ENCODE measurements at places on chromosomes 3 and 15.

DNA sequence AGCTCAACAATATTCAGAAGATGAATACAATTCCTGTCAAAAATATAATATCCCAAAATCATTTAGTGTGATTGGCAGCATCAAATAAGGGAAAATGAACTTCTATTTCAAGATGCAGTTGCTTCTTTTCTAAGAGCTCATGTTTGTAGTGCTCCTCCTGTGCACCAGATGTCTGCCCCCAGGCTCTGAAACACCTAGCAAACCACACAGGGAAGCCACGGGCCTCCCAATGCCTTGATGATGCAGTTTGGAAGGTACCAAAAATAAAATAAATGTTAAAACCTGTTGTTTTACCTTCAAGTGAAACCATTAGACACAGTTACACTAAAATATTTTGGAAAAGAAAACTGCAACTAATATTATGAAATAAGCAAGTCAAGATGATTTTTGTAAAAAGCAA, 22.2 kb downstream of the CFAP20DC start:
- no peak for DNase-seq

- peak; percentile 37 for DNase-seq
Observed at GRCh38 chr3:25663347-25663868, 1.3 kb downstream of the TOP2B start.

DNA sequence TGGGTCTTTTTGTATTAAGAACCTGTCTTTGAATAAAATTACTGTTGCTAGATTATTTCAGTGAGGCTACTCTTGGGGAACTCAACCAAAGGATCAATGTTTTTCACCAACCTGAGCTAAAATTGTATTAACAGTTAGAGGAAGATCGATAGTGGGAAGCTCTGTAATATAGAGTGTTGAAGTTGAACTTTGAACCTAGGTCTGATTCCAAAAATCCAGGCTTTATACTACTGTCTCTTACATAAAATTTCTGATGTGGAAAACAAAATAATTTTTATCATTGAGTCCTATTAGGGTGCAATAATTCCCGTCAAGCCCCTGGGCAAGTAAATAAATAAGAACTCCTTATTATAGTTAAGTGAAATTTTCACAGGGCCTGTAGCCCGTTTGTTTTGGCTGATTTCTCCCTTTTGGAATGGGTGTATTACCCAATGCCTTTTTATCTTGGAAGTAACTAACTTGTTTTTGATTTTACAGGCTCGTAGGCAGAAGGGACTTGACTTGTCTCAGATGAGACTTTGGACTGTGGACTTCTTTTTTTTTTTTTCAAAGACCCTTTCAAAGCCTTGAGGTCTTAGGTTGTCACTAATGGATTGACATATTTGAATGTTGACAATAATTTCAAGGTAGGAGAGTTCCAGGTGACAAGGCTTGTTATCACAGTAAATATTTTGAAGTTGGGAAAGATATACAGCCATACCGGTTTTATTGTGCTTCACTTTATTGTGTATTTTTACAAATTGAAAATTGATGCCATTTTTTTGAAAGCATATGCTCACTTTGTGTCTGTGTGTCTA, 276.1 kb downstream of the NFKBIZ start:
- DNase-seq, result no peak

GRCh38 chr3:107993771-107994170, 97.1 kb downstream of the CD47 start:
- DNase-seq, result no peak

- no peak for DNase-seq
Observed at GRCh38 chr3:112779558-112780480, 66.8 kb downstream of the CD200R1L start.

- no peak for DNase-seq
Observed at GRCh38 chr15:67188551-67189218, 65.8 kb downstream of the AAGAB start.

- DNase-seq, result no peak
Observed at GRCh38 chr3:154218728-154219127, 97.5 kb downstream of the ARHGEF26 start.

DNA sequence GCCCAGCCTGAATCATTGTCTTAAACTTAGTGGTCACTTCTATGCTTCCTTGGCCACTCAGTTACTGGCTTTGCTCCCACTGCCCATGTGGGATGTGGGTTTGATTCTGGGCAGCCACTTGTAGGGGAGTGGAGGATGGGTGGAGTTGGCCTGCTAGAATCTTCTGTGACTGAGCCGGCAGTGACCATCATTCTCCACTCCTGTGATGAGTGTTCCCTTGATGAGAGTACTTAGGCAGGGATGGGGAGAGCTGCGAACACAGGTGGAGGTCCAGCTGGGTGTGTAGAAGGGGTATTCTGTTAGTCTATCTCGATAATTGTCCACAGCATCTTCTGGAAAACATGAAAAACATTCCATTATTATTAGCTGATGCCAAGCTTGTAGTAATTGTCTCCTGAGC, 8.0 kb downstream of the TM6SF1 start:
- DNase-seq, result no peak

GRCh38 chr15:28096670-28097431, 2.3 kb downstream of the OCA2 start:
- DNase-seq, result no peak

DNA sequence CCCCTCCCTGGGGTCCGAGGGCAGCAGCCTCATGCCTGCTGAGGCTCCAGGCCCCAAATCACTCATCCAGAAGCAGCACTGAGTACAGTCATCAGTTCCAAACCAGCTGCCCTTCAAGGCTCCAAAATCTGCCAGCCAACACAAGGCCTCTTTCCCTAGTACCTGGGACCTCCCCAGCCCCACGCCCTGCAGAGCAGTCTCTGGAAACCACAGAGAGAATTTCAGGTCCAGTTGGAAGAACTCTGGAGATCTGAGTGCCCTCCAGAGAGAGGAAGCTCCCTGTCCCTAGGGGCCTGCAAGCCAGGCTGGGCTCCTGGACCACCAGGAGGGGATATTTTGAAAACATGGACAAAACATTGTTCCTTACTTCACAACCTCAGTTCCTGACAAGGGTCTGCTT, 26.2 kb downstream of the TKT start:
- DNase-seq, result no peak

- DNase-seq, result no peak
Observed at GRCh38 chr15:25838871-25839195, 24.3 kb downstream of the ATP10A start.

DNA sequence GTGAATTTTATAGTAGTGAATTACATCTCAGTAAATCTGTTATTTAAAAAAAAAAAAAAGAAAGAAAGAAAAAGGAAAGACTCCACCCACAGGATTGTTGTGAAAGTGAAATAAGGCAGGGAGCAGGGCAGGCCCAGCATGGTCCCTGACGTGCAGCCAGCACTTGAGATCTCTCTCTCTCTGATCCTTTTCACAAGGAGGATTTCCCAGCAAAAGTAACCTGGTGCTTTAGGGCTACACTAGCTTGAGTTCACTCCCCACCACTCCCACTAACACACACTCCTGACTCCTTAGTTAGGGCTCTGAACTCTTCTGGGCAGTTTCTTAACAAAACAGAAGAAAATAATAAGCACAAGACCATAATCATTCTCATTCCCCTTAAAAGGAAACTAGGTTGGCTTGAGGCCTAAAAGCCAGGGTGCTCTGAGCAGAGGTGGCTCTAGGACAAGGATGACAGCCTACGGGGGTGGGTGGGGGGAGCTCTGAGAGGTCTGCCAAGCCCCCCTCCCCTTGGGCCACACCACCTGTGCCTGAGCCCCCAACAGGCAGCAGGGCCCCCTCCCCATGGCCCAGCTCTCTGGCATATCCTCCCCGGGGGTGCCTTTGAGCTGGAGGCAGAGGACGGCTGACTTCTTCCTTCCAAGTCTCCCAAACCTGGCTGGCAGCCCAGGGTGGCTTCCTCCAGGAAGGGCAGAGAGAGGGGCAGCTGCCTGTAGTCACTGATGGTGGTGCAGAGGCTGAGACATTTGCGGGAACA, 856 bp downstream of the TMEM40 start:
- no peak for DNase-seq

DNA sequence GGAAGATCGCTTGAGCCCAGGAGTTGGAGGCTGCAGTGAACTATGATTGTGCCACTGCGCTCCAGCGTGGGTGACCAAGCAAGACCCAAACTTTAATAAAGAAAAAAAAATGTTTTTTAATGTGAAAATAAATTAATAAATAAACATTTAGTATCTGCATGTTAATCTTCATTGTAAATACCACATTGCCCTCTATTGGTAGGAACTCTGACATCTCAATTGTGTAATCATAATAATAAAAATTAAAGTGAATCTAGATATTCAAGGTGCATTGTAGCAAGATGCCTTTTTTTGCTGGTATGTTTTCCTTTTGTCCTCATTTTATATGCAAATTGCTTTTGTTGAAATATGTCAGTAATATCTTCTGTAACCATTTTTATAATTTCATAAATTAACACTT, 95.0 kb upstream of the LIMD1 start:
- no peak for DNase-seq

DNA sequence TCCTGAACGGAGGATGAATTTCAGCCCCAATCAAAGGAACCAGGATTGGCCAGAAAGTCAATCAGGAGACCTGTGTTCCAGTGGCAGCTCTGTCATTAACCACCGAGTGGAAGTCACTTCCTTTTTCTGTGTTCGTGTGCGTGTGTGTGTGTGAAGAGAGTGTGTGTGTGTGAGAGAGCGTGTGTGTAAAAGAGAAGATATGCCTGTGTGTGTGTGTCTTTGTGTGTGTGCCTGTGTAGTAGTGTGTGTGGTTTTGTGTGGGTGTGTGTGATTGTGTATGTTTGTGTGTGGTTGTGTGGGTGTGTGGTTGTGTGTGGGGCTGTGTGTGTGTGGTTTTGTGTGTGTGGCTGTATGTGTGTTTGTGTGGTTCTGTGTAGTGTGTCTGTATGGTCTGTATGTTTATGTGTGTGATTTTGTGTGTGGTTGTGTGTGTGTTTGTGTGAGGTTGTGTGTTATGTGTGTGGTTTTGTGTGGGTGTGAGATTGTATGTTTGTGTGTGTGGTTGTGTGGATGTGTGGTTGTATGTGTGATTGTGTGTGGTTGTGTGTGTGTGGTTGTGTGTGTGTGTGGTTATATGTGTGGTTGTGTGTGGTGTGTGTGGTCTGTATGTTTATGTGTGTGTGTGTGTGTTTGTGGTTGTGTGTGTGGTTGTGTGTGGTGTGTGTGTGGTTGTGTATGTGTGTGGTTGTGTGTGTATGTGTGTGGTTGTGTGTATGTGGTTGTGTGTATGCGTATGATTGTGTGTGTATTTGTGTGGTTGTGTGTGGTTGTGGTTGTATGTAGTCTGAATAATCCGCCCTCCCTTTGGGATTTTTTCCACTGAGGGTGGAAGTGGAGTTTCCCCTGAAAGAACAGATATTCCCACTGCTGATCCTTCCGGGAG, 314.4 kb downstream of the SHQ1 start:
- no peak for DNase-seq

- DNase-seq, result no peak
Observed at GRCh38 chr3:190096345-190096744, 24.4 kb downstream of the P3H2 start.

GRCh38 chr3:55564726-55565125, 77.6 kb upstream of the WNT5A start:
- no peak for DNase-seq

DNA sequence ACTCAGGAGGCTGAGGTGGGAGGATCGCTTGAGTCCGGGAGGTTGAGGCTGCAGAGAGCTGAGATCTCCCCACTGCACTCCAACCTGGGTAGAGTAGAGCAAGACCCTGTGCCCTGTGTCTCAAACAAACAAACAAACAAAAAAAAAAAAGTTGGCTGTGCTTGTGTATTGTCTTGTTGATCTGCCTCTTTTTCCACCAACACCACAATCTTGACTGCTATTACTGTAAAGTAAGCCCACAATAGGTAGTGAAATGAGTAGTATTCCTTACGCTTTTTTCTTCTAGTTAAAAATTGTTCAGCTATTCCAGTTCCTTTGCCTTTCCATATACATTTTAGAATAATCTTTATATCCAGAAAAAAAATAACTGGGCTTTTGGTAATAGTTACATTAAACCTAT, 35.5 kb downstream of the PTH1R start:
- no peak for DNase-seq

- DNase-seq, result no peak
Observed at GRCh38 chr3:145006271-145006670, 1034.6 kb downstream of the DIPK2A start.

- no peak for DNase-seq
Observed at GRCh38 chr3:120407508-120408287, 43.1 kb downstream of the FSTL1 start.

DNA sequence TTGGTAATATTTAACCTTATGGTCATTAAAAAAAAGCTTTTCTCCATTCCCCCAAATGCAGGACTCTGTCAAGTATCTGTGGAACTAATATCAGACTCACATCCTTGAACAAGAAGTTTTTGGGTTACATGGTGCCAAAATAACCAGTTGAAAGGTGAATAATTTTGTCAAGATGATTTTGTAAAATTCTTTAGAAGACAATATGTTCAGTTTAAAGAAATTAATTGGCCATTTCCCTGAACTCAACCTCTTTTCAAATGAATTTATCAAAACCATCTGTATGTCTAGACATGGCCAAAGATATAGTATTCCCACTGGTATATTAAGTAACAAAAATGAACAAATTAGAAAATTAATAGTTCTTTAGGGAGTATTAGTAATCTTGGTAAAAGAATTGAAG, 280.5 kb downstream of the MBNL1 start:
- DNase-seq, result no peak

DNA sequence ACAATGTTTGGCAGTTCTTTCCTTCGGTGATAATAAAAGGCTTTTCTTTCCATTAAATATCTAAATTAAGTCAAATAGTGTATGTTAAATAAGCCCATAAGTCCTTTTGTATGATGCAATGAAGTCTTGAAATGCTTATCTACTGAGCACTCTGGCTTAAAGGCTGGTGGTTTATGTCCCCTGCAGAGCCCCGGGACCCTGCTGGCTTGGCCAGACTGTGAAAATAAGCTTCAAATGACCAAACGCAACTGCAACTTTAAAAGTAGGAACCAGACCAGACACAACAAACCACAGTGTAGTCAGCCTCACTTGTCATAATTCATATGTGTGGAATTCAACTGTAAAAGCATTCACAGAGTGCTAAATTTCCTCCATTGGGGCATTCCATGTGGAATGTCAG, 72.5 kb downstream of the FOXP1 start:
- no peak for DNase-seq

- peak; percentile 29 for DNase-seq
Observed at GRCh38 chr3:128878556-128879124, 780 bp upstream of the ACAD9 start.

- no peak for DNase-seq
Observed at GRCh38 chr15:25670621-25671020, 192.5 kb downstream of the ATP10A start.

GRCh38 chr15:89023311-89023961, 64.8 kb upstream of the ABHD2 start:
- no peak for DNase-seq

GRCh38 chr3:140384028-140384771, 293.7 kb upstream of the TRIM42 start:
- no peak for DNase-seq

GRCh38 chr15:90823455-90823974, 44.9 kb upstream of the FURIN start:
- no peak for DNase-seq

DNA sequence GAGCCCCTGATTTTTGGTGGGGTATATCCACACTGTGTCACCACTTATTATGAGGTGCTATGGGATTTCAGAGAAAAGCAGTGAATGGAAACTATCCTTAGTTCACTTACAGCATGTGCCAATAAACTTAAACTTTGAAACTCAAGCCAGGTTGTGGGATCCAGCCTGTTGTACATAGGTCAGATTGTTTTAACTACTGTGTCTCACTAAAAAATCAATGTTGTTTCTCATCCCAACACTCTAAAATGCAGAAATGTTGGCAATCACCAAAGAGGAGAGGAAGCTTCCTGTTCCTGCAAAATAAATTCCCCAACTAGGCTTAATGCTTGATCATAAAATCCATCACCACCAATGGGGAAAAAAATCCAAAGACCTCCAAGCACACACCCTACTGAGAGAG, 173.7 kb upstream of the ONECUT1 start:
- no peak for DNase-seq

Data from CD4-positive, alpha-beta T cell treated with Interleukin-2 at 100 ng/mL for 4 hours (primary cell).